ENCODE measurements at places on chromosomes 4 and X.
A peak's percentile ranks its signal among the peaks of the same experiment; 100 is the strongest.

DNA sequence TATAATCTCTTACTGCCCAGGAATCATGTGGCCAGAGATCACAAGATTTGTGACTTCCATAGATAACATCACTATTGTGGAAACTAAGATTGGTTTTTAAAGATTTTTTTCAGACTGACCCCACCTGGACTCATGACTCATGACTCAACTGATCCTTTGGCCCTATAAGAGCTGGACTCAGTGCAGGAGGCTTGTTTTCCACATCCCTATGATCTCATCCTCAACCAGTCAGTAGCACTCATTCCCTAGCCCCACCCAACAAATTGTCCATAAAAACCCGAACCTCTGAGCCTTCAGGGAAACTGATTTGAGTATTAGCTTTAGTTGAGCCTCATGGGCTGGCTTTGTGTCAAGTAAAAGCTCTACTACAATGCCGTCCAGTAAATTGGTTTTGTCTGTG is 7.9 kb upstream of the NOCT start:
- no peak for DNase-seq

- no peak for DNase-seq
Measured at GRCh38 chr4:152363086-152363485, 172.8 kb downstream of the FBXW7 start.

GRCh38 chr4:170391066-170391740 is 301.4 kb upstream of the AADAT start:
- DNase-seq = no peak

DNA sequence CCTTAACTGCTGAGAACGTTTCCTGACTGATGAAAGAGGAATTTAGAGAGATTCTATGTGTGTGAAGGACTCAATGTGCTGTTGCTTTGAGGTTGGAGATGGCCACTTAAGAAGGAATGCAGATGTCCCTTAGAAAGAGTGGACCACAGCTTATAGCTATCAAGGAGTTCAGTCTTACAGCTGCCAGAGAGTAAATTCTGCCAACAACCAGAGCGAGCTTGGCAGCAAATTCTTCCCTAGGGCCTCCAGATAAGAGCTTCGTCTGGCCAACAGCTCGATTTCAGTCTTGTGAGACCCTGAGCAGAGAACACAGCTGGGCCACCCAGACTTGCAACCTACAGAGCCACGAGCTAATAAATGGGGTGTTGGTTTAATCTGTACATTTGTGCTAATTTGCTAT is 21.8 kb downstream of the MID1 start:
- no peak for DNase-seq

DNA sequence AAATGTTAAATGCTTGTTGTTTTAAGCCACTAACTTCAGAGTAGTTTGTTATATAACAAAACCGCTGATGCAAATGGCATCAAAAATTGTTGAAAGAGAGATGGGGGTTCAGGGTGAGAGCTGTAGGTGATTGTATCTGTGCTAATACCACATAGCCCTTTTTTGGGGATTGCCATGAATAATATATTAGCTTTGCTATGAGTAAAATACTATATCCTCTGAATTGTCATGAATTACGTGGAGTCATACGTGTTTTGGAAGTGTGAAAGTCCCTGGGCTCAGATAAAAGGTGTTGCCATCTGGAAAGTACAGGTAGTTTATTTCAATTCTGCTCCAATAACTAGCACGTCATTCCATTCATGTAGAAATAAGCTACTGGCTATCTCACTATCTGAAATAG is 30.6 kb downstream of the DYNLT3 start:
- DNase-seq = no peak

DNA sequence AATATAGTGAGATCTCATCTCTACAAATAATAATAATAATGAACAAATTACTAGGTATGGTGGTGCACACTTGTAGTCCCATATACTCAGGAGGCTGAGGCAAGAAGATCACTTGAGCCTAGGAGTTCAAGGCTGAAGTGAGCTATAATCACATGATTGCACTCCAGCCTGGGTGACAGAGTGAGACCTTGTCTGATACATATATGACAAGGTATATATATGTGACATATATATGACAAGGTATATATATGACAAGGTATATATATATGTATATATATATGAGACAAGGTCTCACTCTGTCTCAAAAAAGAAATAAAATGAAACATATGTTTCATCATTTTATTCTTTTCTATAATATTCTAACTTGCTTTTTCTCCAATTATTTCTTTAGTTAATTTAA is 278.1 kb upstream of the TET2 start:
- DNase-seq = no peak

DNA sequence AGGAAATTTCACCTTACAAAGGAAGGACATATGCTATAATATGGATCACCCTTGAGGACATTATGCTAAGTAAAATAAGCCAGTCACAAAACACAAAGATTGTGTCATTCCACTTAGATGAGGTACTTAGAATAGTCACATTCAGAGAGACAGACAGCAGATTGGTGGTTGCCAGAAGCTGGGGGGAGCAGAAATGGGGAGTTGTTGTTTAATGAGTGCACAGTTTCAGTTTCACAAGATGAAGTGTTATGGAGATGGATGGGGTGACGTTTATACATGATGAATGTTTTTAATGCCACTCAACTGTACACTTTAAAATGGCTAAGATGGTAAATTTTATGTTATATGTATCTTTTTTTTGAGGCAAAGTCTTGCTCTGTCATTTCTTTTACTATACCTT is 14.8 kb upstream of the SPON2 start:
- peak; percentile 64 for DNase-seq

DNA sequence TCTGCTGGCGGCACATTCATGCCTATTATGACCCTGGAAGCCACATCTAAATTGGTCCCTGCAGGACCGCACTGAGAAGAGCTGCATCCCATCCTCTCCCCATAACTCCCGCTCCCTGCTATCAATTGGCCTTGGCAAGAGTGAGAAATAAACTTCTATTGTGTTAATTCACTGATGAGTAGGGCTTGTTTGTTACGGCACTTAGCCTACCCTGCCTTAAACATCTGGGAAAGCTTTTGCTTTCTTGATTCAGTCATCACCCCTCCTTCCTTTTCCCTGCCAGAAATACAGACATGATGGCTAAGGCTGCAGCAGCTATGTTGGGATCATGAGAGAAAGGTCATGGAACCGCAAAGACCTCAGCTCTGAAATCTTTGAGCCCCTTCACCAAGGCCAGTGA is 36.5 kb downstream of the SUPT20HL2 start:
- DNase-seq = no peak

GRCh38 chr4:77047037-77047436 is 28.8 kb downstream of the CCNI start:
- DNase-seq = no peak

- DNase-seq = no peak
Measured at GRCh38 chrX:17601441-17602200, 135.7 kb upstream of the SCML1 start.

- no peak for DNase-seq
Measured at GRCh38 chr4:153075836-153076518, 128.3 kb upstream of the TRIM2 start.

GRCh38 chr4:77127215-77127614 is 29.8 kb upstream of the CCNG2 start:
- DNase-seq = no peak

DNA sequence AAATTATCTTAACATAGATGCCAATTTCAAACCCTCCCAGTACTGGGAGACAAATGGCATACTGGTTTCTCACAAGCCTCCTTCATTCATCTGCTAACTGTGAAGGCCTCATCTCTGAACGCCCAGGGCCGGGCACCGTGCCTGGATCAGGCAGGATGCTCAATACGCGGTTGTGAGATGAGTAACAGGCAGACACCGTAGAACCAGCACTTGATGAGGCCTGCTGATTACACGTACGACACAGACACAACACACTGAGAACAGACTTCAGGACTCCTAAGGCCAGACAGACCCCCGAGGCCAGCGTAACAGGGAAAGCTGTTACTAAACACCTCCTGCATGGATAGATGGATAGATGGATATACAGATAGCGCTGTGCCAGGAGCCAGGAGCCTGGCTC is 154.6 kb downstream of the AFAP1 start:
- no peak for DNase-seq

GRCh38 chr4:3388471-3389232 is 53.1 kb upstream of the HGFAC start:
- DNase-seq = no peak

DNA sequence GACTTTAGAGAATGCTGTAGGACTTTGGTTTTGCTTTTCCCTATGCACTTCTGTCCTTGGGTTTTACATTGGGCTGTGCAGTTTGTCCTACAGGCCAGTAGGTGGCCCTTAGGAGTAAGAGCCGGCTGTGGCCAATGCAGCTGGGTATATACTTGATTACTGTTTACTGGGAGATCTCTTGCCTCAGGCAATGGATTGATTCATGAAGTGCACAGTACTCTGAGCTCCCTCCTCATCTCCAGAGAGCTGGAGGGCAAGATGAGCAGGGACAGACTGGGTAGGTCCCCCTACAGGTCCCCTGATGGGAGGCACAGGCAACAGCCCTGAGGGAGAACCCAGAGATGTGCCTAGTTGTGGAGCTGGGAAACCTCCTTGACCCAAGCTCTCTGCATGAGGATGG is 103.8 kb upstream of the QRFPR start:
- DNase-seq = peak; percentile 30

DNA sequence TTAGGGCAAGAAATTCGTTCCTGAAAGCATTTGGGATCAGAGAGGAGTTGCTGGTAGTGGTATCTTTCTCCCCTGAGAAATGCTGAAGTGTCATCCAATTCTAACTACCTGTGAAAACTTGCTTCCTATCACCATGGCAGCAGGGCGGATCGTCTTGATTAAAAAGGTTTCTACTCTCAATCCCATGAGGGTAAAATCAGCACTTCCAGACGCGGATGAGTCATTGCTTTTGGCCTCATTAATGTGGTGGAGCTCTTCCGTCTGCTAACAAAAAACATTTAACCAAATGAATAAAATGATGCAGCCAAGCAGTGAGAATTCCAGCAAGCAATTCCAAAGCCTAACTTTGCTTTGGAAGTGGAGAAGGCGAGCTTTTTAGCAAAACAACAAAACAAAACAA is 325.6 kb downstream of the CAMK2D start:
- DNase-seq = no peak

DNA sequence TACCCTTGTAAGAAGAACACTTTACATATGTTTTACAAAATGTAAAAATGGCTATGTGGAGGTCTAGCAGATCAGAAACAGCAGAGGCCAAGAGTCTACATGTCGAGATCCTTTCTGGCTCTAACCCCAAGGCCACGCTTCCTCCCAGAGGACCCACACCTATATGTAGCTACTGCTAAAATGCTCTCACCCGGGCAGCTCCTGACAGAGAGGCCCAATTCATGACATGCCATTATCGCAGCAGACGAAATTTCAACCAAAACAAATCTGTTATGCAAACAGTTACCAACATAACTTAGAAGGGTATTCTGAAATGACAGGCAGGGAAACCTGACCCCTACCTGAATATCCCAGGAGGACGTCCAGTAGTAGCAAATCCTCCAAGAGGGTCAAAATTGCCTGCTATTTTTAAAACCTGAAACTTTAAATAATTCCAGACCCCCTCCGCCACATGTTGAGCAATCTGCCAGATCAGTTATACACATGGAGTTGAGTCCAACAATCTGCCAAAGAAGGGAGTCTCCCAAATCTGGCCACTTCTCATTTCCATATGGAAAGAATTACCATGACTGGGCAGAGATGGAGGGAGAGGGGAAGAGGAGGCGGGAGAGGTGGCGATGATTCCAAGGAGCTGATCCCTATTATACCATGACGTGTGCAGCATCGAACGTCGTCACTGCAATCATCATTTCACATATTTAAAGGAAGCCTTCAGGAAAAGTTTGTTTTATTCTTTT is 192.9 kb upstream of the TBL1X start:
- DNase-seq = no peak

- DNase-seq = no peak
Measured at GRCh38 chr4:117422297-117422696, 336.9 kb upstream of the TRAM1L1 start.

GRCh38 chrX:2697306-2697705 is 6.2 kb downstream of the CD99 start:
- peak; percentile 41 for DNase-seq

- no peak for DNase-seq
Measured at GRCh38 chr4:27042411-27042810, 181.8 kb downstream of the STIM2 start.

- DNase-seq = no peak
Measured at GRCh38 chr4:40482985-40483647, 146.5 kb downstream of the RBM47 start.

DNA sequence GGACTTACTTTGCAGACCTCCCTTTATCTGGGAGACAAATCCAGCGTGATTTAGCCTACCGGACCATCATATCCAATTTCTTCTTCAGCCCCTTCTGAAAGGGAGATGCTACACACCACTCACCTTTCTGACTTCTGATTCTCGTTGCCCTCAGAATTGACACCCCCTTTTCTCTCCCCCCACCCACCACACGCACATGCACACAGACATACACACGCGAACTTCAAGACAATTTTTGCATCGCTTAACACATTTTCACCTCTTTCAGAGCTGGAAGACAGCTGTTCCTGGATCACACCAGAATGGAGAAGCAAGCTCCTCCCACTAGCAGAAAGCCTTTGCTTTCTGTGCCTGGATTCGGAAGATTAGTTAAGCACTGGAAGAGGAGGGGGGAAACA is 1.0 kb upstream of the SNCA start:
- DNase-seq = no peak

DNA sequence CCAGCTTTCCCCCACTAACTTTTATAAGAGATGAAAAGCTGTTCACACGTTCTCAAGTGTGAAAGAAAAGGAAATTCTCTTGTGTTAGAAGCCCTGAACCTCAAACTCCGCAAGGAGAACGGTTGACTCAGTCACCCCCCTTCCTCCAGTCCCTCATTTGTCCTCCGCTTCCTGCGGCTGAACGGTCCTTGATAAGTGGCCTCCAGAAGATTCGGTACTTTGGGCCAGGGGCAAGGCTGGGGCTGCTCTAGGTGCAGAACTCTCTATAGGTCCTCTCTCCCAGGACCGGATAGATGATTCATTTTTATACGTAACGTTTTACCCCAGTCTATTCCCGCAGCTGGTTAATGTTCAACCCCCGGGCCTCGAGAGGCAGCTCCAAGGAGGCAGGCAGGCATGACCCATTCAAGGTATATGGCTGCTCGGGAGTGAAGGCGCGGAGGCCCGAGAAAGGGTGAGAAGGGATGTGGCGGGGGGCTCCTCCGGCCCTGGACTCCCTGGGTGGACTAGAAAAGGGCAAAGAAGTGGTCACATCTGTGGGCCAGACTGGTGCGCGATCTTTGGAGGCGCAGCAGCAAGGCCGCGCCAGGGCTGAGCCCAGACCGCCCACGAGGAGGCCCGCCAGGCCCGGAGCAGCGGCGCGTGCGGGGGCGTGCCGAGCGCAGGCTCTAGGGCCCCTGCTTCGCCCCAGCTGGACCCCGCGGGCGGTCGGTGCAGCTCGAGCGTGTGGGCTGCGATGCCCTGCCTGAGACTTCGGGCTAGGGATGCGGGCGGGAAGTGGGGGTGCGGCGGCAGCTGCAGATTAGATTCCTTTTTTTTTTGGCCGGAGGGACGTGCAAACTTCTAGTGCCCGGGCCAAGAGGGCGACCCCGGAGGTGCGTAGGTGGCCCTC is 11.7 kb downstream of the PITX2 start:
- no peak for DNase-seq

DNA sequence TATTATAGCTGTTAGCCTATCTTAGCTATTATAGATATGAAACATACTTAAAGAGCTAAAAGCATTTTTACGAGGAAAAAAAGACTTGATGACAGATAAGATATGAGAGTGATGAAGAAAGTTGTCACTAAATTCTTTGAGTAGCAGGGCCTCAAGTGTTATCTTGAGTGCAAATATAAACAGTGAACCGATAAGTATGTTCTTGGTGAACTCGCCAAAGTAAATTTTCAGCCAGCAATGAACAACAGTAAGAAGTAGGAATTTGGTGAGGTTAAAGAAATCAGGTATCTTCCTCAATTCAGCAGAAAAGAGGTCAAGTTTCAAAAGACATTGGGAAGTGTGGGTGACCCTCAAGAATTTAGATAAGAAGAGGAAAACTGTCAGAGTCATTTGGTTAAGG is 471.8 kb upstream of the FTHL17 start:
- DNase-seq = no peak

Data from CD4-positive, alpha-beta T cell treated with Interleukin-15 for 4 hours (primary cell).